ENCODE measurements at places on chromosomes 5 and 9.

DNA sequence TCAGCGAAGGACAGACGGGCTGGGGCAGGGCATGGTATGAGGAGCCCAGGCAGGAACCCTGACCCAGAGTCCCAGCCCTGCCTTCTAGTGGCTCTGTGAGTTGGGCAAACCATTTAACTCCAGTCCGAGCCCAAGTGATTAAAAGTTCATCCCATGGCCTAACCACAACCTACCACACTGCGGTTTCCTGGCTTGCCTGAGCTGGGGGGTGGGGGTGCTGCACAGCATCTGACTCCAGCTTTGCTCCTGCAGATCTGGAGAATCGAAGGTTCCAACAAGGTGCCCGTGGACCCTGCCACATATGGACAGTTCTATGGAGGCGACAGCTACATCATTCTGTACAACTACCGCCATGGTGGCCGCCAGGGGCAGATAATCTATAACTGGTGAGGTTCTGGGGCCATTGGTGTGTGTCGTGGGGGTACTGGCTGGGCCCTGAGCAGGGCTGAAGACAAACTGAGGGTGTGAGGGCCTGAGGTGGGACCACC is 49.0 kb downstream of the STOM start:
- no peak for DNase-seq

DNA sequence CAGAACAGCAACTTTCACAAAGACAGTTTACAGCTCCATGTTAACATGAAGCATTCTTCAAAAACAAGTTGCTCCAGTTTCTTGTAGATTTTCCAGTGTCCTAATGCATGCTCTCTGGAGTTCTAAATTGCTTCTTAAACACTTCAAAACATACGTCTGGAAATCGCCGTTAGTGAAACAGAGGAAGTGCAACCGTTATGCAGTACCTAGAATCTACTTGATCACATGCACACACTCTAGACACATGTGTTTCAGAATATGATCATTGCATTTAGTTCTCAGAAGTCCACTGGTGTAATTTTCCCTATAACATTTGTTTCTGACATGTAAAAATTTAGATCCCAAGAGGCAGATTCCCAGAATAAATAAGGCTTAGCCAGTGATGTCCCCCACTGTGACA is 41.1 kb upstream of the RUFY1 start:
- no peak for DNase-seq

DNA sequence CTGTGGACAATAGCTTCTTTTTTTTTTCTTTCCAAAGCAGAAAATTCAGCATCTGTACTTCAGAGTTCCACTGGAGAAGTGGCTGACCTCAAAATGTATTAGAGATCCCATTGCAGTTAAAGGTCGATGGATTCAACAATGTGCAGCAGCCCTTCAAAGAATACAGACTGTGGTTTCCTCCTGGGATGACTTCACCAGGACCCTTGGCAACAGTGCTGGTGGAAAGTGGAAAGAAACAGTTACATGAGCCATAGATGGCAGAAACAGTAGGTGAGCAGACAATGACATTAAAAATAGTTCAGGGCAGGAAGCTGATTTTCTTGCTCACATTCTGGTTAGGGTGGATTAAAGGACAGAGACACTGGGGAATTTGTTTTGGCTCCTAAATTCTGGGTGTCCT is 62.4 kb downstream of the SLC28A3 start:
- DNase-seq: peak; percentile 37

DNA sequence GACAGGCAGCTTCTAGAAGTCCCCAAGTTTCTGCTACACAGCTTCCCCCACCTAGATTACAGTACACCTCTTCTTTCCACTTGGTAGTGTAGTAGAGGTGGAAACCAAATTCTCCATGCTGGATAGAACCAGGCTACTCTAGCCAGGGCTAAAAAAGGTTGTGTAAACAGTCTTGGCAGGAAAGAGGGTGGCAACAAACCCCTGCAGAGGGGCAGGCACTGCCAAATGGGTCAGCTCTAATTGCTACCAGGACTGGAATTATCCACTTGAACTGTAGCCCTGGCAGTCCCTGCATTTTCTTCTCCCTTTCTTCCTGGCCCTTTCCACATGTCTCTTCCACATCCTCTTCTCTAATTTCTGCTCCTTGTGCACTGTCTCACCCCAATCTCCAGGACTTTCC is 24.8 kb downstream of the RANBP3L start:
- DNase-seq: no peak

DNA sequence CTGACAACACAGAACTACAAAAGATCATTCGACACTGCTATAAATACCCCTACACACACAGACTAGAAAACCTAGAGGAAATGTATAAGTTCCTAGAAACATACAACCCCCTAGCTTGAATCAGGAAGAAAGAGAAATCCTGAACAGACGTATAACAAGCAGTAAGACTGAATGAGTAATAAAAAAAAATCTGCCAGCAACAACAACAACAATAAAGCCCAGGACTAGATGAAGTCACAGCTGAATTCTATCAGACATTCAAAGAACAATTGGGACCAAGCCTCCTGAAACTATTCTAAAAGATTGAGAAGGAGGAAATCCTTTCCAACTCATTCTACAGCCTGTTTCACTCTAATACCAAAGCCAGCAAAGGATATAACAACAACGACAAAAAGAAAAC is 68.2 kb upstream of the SLIT3 start:
- DNase-seq: no peak

DNA sequence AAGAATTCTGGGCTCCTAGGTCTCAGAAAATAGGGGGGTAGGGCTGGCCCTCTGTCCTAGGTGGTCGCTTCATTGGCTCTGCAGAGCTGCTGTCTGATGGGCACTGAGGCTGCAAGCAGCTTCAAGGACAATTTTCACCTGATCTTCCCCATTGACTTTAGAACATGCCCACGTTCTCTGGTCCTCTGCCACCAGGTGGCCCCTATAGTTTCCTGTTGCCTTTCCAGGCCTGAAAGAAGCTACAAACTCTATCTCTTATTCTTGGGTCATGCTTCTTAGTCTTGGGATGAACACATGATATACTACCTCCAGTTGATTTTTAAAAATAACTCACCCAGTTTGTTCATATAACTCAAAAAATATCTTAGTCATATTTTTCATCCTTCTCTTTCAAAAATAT is 26.3 kb downstream of the SPZ1 start:
- DNase-seq: peak; percentile 2

GRCh38 chr9:79701651-79702050 is 129.9 kb downstream of the TLE4 start:
- DNase-seq: no peak

GRCh38 chr9:89865981-89866380 is 261.2 kb downstream of the GADD45G start:
- DNase-seq: no peak

- no peak for DNase-seq
Measured at GRCh38 chr5:2900360-2900759, 148.9 kb upstream of the IRX2 start.

- no peak for DNase-seq
Measured at GRCh38 chr9:4581035-4581760, 80.9 kb upstream of the PLPP6 start.

GRCh38 chr9:81182431-81182830 is 506.9 kb downstream of the TLE1 start:
- DNase-seq: peak; percentile 72

GRCh38 chr9:115374724-115375268 is 256.8 kb upstream of the TNC start:
- DNase-seq: no peak

GRCh38 chr5:142767911-142768310 is 2.3 kb upstream of the ARHGAP26 start:
- no peak for DNase-seq

DNA sequence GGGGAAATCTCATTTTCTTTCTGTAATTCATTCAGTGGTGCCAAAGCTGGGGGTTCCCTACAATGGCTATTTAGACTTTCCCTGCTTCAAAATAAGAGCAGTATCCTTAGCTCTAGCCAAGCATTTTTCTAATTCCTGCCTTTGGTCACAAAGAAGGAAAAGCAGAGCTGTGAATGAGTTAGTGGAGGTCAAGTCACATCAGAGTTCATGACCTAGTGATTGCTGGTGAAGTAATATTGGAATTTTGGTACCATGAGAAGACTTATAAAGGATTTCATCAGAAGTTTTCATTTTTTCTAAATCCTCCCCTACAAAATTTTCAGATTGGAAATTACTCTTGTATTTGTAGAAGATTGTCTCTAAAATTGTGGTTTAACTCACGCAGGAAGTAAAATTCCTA is 28.0 kb downstream of the DNAJC21 start:
- no peak for DNase-seq

DNA sequence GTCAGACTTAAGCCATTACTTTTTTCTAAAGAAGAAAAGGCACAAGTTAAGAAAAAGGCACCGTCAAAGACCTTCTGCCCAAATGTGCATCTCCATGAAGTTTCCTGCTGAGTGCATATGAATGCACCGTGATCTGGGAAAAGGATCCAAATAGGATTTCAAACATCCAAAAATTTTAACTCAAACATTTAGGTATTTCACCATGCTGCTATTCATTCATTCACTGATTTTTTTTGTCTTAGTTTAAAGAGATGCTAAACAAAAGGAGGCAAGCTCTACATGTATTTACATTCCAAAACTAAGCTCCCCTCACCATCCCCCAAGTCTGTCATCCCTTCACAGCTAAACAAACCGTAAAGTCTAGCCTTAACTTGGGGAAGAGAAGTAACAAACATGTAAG is 291.9 kb downstream of the ARL15 start:
- no peak for DNase-seq

DNA sequence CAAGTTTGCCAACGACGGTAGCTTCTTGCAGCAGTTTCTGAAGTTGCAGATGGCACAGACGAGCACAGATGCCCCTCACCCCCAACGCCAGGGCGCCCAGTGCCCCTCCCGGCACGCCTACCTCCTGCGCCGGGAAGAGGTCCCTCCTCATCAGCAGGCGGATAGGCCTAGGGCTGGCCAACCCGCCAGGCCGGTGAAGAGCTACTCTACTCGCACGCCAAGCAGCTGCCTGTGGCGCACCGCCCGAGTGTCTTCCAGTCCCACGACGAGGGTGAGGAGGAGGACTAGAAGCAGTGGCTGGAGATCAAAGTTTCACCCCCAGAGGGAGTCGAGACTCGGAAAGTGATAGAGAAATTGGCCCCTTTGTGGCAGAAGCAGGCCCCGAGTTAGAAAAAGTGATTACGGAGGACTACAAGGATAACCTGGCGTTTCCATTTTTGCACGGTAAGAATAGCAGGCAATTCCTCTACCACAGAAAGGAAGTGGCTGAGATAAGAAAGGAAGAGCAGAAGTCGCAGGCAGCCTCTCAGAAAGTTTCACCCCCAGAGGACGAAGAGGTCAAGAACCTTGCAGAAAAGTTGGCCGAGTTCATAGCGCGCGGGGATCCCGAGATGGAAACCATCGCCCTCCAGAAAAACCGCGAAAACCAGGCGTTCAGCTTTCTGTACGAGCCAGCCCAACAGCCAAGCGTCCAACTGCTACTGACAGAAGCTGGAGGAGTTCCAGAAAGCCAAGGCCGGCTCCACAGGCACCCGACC is 170.4 kb downstream of the HINT1 start:
- no peak for DNase-seq

GRCh38 chr5:72030237-72030636 is 77.0 kb upstream of the MAP1B start:
- no peak for DNase-seq

DNA sequence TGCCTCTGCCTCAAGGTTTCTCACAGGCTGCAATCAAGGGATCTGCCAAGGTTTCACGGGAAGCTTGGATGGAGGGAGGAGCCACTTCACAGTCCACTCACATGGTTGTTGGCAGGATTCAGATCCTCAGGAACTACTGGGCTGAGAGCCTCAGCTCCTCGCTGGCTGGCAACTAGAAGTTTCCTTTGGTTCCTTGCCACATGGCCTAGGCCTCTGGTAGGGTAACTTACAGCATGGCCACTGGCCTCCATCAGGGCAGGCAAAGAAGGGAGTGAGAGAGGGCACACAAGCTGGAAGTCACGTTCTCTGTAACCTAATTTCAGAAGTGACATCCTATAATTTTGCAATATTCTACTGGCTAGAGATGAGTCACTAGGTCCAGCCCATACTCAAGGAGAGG is 32.2 kb downstream of the SPOCK1 start:
- no peak for DNase-seq

DNA sequence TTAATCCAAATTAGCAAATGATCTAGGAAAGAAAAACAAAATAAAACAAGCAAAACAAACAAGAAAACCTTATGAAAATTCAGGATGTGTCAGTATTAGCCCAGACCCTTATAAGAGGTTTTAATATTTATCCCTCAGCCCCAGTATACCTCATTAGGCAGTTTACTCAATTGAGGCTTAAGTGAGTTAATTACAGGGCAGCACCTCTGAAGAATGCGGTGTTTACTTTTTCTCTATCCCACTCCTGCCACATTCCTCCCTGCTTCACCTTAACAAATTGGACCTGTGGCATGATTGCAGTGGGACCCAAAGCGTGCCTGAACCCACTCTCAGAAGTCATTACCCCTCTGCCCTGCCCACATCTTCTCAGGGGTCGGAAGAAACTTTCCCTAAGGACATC is 67.1 kb downstream of the SIL1 start:
- DNase-seq: no peak

GRCh38 chr5:147156012-147156411 is 78.8 kb upstream of the STK32A start:
- DNase-seq: no peak

GRCh38 chr5:100464418-100464817 is 70.8 kb upstream of the FAM174A start:
- peak; percentile 71 for DNase-seq

GRCh38 chr9:98825414-98825813 is 17.9 kb downstream of the GALNT12 start:
- DNase-seq: no peak

GRCh38 chr9:121725008-121725775 is 73.8 kb downstream of the DAB2IP start:
- DNase-seq: peak; percentile 95

DNA sequence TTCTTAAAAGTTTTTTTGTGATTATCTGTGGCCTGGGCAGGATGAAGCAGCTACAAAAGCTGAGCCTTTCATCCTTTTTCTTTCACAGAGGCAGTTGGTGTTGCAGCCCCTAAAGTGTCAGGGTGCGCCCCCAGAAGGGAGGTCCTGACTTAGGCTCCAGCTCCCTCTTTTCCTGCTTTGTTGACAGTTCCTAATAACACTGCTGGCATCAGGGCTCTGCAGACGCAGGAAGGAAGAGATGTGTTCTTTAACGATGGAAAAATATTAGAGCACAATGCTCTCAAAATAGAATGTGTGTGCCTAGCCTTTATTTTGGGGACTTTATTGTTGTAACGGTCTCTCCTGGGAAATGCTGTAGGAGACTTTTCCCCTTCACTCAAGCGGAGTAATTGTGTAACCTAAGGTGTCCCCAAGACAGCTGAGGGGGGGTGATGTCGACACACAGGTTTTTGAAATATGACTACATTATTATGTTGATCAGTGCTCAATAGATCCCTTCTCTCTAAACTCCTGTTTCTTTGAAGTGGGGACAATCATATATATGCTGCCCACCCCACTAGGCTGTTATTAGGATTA is 135.6 kb downstream of the SEMA6A start:
- no peak for DNase-seq

- DNase-seq: peak; percentile 34
Measured at GRCh38 chr9:5799314-5799713, 33.6 kb downstream of the ERMP1 start.

GRCh38 chr5:176736931-176737745 is 73.2 kb upstream of the UNC5A start:
- no peak for DNase-seq
